ENCODE measurements at places on chromosomes 3 and 15.

DNA sequence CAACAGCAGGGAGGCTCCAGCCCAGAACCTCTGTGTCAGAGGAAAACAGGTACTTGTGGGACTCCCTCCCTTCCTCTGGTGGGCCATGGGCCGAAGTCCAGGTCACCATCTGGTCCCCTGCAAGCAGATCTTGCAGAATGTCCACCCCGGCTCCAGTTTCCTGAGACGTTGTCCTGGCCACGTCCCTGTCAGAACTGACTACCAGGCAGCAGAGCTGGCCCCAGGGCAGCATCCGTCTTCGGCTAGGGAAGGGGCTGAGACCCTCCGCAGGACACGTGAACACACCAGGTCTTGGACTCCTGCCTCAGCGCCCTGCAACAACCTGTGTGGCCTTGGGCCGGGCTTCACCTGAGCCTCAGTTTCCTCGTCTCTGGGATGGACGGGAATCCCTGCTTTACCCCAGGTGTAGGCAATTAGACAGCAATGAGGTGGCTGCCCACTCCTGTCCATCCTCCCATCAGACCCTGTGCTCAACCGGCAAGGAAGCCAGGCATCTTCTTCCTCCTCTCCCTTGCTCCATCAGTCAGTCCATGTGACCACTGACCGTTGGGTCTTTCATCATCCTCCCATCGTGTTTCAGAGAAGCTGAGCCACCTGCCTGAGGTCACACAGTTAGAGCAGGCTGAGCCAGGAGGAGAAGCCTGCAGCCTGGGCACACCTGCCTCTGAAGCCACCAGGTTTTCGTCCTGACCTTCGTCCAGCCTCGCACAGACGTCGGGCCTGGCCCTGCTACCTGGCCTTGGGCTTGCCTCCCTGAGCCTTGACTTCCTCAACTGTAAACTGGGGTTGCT lies 8.9 kb upstream of the PRKCD start:
- DNase-seq: no peak

GRCh38 chr15:90270502-90271150 lies 5.2 kb downstream of the NGRN start:
- DNase-seq: no peak

DNA sequence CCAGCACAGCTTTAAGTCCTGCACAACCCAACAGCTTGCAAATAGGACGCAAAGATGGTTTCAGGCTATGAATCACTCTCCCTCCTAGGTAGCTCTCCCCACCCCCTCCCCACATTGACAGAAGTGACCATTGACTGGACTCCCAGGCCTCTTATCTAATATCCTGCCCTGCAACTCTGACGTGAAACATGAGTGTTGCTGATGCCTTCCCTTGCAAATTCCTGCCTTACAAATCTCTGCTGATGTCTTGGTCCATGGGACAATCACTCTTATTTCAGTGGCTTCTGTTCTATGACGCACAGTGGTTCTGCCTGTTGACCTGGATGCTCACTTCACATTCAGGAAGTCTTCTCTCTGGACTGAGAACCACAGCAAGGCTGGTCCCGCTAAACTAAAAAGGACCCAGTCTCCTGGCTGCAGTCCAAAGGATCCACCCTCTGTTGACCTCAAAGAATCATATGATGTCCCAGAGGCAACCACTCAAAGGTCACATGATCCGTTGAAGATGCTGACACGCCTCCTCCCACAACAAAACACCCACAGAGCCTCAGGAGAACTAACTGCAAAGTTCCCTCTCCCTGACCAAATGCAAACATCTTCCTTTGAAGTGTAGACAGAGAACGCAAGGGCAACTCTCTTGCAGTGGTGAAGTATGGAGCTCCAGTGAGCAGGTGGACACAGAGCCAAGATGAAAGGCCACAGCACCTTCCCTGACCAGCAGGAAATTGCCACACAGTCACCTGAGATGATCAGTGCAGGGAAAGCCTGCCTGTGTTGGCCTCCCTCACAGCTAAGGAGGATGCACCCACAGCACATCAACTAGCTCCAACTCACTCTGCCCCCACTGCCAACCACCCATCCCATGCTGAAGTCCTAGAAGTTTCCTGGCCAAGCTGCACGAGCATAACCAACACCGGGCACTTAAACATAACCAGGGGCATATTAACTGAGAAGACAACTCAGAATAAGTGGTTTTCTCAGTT lies 112.3 kb downstream of the ADAMTS17 start:
- DNase-seq: no peak

DNA sequence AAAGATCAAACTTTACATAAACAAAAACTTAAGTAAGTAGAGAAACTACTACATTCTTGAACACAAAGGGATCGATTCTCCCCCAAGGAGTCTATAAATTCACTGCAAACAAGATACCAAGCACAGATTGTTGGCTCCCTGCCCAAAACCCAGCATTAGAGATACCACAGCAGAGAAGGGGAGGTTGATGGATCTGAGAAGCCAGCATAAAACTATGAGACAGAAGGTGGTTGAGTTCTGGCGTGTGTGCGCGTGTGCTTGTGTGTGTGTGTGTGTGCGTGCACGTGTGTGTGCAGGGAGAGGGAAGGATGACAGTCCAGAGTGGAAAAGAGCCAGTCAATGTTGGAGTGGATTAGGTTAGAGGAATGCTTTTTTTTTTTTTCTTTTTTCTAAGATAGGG lies 143.2 kb upstream of the PRR20G start:
- no peak for DNase-seq

DNA sequence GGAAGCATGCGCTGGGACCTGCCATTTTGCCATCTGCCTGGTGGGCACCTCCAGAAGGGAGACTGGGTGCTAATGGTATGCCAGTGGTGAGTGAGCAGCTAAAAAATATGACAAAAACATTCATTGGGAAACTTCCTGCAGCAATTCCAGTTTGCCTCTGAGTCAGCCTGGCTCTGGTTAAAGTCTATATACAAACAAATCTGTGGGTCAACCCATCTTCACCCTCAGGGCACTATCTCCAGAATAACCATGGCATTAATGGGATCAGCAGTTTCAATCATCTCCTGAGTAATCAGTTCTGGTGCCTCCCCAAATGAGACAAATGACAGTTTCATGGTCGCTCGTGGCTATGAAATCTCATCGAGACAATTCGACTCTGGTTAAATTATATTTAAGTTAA lies 21.5 kb downstream of the FRMD4B start:
- DNase-seq: no peak

DNA sequence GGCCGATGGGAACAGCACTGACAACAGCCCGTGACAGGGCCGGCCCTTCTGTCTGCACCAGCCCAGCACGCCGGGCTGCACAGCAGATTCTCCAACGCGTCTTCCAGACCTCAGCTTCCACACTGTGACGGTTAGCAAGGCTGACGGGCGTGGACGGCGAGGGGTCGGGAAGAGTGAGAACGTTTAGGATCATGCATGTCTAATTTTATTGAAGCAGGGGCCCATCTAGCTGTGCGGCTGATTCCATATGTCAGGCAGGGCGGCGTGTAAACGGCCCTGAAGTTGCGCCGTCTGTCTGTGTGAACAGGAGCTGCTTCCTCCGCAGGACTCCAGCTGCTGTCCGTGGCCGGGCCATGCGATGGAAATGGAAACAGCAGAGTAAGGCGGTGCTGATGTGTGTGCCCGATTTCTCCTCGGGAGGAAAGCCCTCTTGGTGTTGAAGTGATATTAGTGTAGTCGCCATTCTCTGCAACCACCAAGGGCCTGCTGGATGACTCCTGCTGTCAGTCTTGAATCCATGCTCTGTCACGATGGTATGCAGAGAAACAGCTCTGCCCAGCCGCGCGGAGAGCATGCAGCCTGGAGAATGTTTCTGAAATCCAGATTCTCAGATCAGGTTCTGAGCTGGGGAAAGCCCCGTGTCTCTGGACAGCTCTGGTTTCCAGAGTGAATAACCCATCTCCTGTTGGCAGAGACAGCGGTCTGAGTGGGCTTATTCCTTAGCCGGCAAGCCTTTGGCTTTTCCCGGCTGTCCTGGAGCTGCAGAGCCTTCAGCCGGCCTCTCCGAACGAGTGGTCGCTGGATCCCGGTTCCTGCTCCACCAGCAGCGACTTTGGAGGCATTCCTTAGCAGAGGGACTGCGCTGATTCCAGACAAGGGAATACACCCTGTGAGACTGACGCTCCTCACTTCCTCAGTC lies 158.1 kb upstream of the UBE3A start:
- no peak for DNase-seq

DNA sequence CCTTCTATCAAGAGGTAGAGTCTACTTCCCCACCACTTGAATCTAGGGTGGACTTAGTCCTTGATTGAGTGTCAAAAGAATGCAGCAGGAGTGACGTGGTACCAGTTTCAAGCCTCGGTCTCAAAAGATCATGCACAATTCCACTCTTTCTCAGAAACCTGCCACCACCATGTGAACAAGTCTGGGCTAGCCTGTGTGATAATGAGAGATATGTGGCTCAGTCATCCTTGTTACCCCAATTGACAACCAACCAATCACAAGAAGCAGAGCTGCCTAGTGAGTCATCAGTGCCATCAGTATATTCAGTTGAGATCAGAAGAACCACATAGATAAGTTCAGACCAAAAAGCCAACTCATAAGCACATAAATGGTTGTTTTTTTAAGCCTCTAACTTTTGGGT lies 374.5 kb downstream of the IL20RB start:
- DNase-seq: no peak

GRCh38 chr15:46460431-46461094 lies 825.7 kb downstream of the SQOR start:
- no peak for DNase-seq
